Progenitor cell of endocrine pancreas (in vitro differentiated cells): ENCODE measurements at places on chromosomes 4 and X. TPM values are rescaled to one million over a fixed set of nuclear protein-coding genes. Genes with fewer than 3 reads are reported as not detected.

The PCDH18 gene
- total RNA-seq = 6.4 and 8.4 TPM in 2 replicates

The ANKRD50 gene
- total RNA-seq = 27.0 and 28.0 TPM in 2 replicates

GRCh38 chr4:107885865-107886264, 45.5 kb upstream of the CYP2U1 start:
- peaks cover 4% of the 10 kb centered on the region for H3K36me3 ChIP-seq
- no peak overlapping the region for H3K4me3 ChIP-seq
- DNase-seq = no peak
- H3K27me3 ChIP-seq = no peaks in the 10 kb centered on the region

DNA sequence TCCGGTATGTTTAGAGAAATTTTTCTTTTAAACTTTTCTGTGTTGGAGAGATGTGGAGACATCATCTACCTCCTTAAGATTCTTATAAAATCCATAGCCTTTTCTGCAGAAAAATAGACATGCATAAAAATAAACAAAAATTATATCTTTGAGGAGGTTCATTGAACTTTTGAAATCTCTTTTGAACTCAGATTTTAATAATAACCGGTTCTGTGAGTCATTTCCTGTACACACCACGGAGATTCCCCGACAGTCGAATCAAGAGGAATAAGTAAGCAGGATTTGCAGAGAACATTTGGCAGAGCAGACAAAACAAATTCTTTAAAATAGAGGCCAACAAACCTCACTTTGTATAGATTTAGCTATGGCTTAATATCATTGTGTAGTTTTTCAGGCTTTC, 918.7 kb upstream of the POU3F4 start:
- no peaks in the 10 kb centered on the region for H3K36me3 ChIP-seq
- H3K27me3 ChIP-seq = no peaks in the 10 kb centered on the region
- no peak overlapping the region for H3K27ac ChIP-seq

- no peak overlapping the region for H3K27ac ChIP-seq
- H3K27me3 ChIP-seq = peaks cover 32% of the 10 kb centered on the region
- peaks cover 1% of the 10 kb centered on the region for H3K36me3 ChIP-seq
- H3K4me1 ChIP-seq = peaks cover 15% of the 10 kb centered on the region
- no peak overlapping the region for H3K4me3 ChIP-seq
- DNase-seq = no peak
Measured at GRCh38 chrX:2589186-2590020, 88.6 kb upstream of the DHRSX start.

DNA sequence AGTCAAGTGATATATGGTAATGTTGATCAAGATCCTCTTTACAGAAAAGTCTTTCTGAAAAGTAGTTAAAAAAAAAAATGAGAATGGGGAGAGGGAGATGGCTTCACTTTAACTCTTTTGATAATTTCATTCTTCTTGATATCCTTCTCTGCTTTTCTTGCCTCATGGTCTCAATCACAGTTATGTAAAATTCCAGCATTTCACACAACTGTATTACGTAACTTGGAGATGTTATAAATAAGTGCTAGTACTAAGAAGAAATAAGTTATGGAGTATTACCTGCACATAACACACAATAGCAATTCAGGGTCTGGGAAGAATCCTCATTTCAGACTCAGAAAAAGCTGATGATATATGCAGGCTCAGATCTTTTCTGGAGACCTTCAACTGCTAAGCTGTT, 22.0 kb downstream of the RUFY3 start:
- no peak overlapping the region for H3K4me3 ChIP-seq
- no peaks in the 10 kb centered on the region for H3K36me3 ChIP-seq
- no peak overlapping the region for H3K27ac ChIP-seq
- DNase-seq = no peak

The MAGEA9B gene
- total RNA-seq = not detected in 2 replicates
